Trophoblast cell (in vitro differentiated cells and primary cell): ENCODE measurements at places on chromosomes 11 and 22.

DNA sequence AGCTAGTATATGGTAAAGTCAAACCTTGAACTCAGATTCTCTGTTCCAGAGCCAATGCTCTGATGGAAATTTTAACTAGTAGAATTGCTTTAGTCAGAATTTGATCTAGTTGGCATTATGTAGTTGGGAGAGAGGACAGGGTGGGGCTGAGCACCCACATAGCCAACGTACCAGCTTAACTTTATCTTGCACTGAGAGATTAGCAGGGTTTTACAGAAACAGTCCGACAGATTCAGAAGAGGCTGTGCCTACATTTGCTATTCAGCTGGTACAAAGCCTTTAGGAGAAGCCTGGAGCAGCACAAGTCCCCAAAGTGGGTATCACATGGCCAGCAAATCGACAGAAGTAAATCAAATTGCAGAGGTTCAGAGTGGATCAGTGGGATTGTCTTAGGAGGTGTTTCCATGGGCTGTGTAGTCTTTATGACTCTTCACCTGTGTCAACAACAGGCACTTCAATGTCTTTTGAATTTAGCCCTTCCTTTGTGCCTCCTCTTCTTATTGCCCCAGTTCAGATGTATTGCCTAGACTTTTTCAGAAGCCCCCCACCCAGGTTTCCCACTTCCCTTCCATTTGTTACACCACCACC is 7.3 kb upstream of the CSRP3 start:
- H3K27ac ChIP-seq, result no peak overlapping the region
- H3K4me1 ChIP-seq, result no peaks in the 10 kb centered on the region
- no peak overlapping the region for H3K4me3 ChIP-seq

DNA sequence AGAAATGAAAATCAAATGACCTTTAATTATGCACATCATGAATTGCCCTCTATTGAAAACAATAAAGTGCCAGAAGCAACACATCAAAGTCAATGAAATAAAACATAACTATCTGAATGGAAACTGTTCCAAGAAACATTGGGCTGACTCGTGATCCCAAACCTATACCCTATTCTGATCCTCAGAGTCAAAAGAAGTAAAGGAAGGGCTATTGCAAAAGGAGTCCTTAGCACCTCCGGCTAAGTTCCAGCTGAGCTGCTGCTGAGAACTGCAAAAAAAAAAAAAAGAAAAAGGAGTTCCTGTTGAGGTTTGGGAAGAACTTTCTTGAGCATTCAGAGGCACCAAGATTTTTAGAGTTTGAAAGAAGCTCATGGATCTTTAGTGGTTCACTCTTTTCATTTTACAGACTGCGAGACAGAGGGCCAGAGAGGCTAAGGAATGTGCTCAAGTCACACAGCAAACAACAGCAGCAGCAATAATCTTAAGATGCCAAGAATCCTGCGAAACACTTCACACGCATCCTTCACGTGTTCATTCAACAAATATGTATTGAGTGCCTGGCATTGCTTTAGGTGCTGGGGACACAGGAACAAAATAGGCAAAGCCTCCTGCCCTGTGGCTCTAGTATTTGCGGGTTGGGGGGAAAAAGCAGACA is 841 bp upstream of the TMPRSS13 start:
- H3K4me1 ChIP-seq, result peaks cover 19% of the 10 kb centered on the region
- H3K4me3 ChIP-seq, result no peak overlapping the region
- no peaks in the 10 kb centered on the region for H3K27me3 ChIP-seq
- no peaks in the 10 kb centered on the region for H3K36me3 ChIP-seq
- no peak overlapping the region for H3K27ac ChIP-seq

DNA sequence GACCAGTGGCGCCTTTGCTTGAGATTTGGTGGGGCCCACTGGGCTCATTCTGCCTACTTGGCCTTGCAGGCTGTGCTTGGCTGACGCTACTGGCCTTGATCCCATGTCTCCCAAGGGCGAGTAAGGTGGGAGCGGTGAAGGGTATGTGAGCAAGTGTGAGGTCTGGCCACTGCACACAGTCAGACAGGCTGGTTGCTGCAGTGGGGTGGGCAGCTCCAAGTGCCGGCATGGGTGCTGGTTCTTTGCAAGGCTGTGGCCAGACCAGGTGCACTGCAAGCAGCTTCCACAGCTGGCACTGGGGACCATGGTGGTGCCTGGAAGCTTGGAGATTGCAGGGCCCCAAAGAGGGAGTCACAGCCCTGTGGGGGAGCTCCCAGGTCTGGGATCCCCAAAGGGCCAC is 33.4 kb upstream of the OR10G7 start:
- no peak overlapping the region for H3K27ac ChIP-seq
- H3K27me3 ChIP-seq, result no peaks in the 10 kb centered on the region
- H3K4me3 ChIP-seq, result no peak overlapping the region
- no peaks in the 10 kb centered on the region for H3K36me3 ChIP-seq
- DNase-seq, result no peak

DNA sequence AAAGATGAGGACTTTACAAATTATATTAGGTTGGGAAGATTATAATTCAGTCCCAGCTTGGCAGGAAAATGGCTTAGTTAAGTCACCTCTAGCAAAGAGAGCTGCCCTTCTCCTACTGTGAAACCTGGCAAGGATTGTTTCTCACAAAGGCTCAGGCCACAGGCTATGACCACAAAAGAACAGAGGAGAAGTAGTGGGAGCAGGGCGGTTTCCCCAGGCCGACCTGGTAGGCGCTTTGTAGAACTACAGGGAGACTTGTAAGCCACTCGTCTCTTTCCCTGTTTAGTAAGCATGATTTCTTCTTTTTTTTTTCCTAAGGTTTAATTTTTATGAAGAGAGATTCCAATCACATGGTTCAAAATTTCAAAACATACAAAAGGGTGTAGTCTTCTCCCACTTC is 4.6 kb downstream of the SNAP29 start:
- DNase-seq, result no peak
- H3K4me3 ChIP-seq, result no peak overlapping the region
- no peak overlapping the region for H3K27ac ChIP-seq
- H3K36me3 ChIP-seq, result peaks cover 2% of the 10 kb centered on the region
- H3K27me3 ChIP-seq, result no peaks in the 10 kb centered on the region

DNA sequence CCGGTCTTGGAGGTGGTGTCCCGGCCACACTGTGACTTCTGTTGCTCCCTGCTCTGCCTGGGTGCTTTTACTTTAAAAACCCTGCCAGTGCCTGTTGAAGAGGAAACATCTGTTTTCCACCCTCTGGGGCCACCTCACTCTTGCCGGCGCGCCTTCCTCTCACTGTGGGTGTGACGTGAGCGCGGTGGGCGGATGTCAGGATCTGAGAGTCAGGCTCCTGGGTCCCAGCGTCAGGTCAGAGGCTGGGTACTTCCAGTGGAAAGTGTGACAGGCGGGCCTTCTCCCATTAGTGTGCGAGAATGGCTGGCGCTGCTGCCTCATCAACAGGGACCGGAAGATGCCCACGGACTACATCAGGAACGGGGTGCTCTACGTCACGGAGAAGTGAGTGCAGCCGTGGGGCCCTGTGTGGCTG is 54.2 kb downstream of the GRAMD4 start:
- peaks cover 36% of the 10 kb centered on the region for H3K36me3 ChIP-seq
- DNase-seq, result no peak
- no peak overlapping the region for H3K27ac ChIP-seq

DNA sequence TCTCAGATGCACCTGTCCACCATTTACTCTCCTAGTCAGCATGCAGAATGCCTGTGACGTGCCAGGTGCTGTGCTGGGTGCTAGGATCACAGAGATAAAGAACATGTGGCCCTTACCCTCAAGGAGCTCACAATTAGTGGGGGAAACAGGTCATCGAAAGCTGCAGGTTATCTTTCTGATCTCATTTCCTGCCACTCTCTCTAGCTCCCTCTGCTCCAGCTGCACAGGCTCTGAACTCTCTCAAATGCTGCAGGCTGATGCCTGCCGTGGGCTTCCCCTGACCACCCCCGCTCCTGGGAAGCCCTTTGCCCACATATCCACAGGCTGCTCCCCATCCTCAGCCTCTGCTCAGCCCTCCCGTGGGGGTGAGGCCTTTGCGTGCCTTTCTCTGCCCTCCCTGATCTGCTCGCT is 29.6 kb downstream of the SHANK3 start:
- H3K27me3 ChIP-seq, result peaks cover 5% of the 10 kb centered on the region
- H3K4me3 ChIP-seq, result no peak overlapping the region
- no peaks in the 10 kb centered on the region for H3K36me3 ChIP-seq
- no peak for DNase-seq
- H3K27ac ChIP-seq, result no peak overlapping the region
- H3K4me1 ChIP-seq, result peaks cover 7% of the 10 kb centered on the region

DNA sequence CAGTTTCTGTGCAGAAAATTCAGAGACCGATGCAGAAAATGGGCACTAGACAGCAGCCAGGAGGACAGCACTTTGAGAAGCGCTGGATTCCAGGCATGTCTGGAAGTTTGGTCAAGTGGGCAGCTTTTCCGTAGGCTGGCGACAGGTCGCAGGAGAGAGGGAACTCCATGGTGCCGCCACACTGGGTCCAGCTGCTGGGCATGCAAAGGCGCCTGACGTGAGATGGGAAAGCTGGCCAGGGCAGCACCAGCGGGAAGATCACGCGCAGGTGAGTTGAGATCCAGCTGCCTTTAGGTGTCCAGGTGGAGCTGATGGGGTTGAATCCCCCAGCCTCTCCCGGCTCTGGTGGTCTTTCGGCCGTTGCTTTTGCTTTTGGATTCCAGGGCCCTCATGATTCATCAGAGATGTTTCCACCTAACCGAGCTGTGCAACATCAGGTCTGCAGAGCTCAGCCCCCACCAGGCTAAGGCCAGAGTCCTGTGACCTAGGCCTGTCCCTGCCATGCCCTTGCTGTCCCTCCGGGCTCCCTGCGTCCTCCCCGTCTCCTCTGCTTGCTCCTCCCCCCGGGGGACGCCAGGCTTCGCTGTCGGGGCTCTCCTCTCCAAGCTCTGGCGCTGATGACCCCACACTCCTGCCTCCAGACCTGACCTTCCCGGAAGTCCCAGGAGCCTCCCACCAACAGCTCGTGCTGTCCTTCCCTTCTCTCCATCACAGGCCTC is 1001.7 kb downstream of the BRD1 start:
- H3K36me3 ChIP-seq, result no peaks in the 10 kb centered on the region
- H3K27ac ChIP-seq, result no peak overlapping the region
- H3K27me3 ChIP-seq, result no peaks in the 10 kb centered on the region
- H3K4me1 ChIP-seq, result no peaks in the 10 kb centered on the region

DNA sequence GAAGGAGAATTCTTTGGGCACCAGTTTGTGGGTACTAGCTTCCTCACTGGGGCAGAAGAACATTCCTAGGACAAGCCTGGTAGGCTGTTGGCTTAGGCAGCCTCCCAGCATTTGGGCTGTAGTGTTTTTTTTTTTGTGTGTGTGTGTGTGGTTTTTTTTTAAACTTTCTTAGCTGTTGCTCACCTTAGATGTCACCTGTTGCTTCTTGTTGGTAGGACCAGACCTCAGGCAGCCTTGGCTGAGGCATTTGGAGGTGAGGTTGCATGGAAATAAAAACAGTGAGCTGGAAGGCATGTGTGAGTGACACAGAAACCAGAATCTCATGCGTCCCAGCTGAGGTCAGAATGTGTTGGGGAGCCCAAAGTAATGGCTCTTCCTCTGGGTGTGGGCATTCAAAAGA is 21.3 kb downstream of the AMPD3 start:
- H3K36me3 ChIP-seq, result no peaks in the 10 kb centered on the region
- no peak overlapping the region for H3K27ac ChIP-seq
- no peaks in the 10 kb centered on the region for H3K4me1 ChIP-seq
- DNase-seq, result no peak

DNA sequence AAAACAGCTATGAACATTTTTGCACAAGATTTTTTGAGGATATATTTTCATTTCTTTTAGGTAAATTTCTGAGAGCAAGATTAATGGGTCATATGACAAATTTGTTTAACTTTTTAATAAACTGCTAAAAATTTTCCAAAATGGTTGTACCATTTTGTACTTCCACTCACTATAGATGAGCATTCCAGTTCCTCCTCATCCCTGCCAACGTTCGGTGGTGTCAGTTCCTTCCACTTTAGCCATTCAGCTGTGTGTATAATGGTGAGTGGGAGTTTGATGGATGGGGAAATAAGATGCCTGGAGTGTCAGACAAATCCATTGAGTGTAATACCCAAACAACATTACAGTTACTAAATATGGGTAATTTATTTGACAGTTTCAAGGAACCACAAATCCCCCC is 49.7 kb downstream of the MIAT start:
- H3K27me3 ChIP-seq, result no peaks in the 10 kb centered on the region
- H3K36me3 ChIP-seq, result no peaks in the 10 kb centered on the region
- no peak overlapping the region for H3K27ac ChIP-seq
- DNase-seq, result no peak
- no peaks in the 10 kb centered on the region for H3K4me1 ChIP-seq

GRCh38 chr11:116255321-116255953 is 517.4 kb downstream of the BUD13 start:
- DNase-seq, result no peak
- no peak overlapping the region for H3K4me3 ChIP-seq
- no peaks in the 10 kb centered on the region for H3K4me1 ChIP-seq
- no peaks in the 10 kb centered on the region for H3K27me3 ChIP-seq

GRCh38 chr11:17774232-17775034 is 39.9 kb downstream of the KCNC1 start:
- H3K27me3 ChIP-seq, result no peaks in the 10 kb centered on the region
- no peak overlapping the region for H3K27ac ChIP-seq
- DNase-seq, result no peak
- H3K36me3 ChIP-seq, result no peaks in the 10 kb centered on the region

DNA sequence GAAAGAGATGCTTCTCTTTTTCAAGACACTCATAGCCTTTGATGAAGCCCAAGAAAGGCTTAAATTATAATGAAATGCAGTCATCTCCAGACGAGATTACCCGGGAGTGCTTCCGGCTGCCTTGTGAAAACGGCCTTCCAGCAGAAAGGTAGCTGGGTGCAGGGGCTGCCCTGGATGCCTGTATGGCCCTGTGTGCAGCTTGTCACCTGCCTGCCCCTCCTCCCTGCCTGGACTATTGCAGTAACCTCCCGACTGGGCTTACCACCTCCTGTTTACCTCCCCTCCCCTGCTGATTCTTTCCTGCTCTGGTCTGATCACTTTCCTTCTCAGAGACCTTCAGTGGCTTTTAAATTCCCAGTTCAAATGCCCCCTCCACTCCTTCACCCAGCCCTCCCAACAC is 126.4 kb upstream of the SYT13 start:
- no peak overlapping the region for H3K4me3 ChIP-seq
- H3K27me3 ChIP-seq, result no peaks in the 10 kb centered on the region
- H3K4me1 ChIP-seq, result peaks cover 19% of the 10 kb centered on the region
- DNase-seq, result no peak
